ENCODE measurements at places on chromosomes 6 and 20. TPM values are rescaled to one million over a fixed set of nuclear protein-coding genes. Genes with fewer than 3 reads are reported as not detected.
A peak's percentile ranks its signal among the peaks of the same experiment; 100 is the strongest.

DNA sequence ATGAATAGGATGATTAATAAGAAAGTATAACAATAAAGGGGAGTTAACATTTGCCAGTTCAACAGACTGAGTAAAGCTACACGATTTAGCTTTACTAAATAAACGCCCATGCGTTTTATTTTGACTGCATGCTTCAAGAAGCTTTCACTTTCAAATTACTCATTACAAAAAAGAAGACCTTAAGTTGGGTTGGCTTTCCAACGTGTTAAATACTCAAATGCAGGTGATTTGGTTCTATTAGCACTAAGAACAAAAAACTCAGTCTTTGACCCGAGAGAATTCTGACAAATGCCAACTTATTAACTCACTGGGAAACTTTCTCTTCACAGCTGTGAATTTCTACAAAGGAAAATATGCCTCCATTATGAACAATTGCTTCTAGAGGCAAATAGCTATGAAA is 24.8 kb downstream of the RNF146 start:
- peaks cover 10% of the 10 kb centered on the region for H3K36me3 ChIP-seq
- H3K4me3 ChIP-seq: no peak overlapping the region
- no peak overlapping the region for H3K27ac ChIP-seq
- H3K27me3 ChIP-seq: no peaks in the 10 kb centered on the region
- DNase-seq: no peak
- no peaks in the 10 kb centered on the region for H3K4me1 ChIP-seq

The CAPN11 gene
- total RNA-seq: 1.8 TPM

DNA sequence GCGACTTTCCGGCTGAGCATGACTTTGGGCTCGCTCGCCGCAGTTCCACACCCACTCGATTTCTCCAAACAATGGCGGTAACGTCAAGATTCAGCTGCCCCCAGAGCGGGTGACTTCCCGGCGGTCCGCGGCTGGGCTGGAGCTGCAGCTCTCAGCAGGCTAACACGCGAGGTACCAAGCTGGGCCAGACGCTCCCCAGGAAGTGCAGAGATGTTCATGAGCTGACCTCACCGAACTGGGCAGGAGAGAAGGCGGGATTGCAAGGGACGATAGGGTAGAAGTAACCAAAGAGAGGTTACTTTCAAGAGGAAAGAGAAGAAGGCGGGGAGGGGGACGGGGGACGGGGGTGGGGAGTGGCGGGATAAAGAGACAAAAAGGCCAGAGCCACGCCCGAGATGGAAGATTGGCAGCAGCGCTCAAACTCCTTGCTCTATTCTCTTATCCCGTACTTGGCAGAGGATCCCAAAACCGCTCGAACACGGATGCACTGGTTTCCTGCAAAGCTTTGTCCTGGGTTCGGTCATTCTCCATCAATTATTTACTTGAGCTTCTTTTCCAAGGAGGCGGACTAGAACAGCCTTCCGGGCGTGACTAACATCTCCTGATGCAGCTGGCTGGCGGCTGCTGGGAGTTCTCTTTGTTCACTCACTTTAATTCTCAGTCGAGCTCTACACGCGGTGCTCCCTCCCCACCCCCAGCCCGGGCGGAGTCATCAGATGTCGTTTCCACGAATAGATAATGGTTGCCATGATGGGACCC is at the start of gene MTCL3:
MTCL3 (minus strand) TSS at position 626 of the 759 bp plus-strand sequence.
- H3K4me3 ChIP-seq: no peak within 1 kb of the TSS
- peaks cover 15% of the 10 kb centered on the region for H3K4me1 ChIP-seq
- no peaks in the 10 kb centered on the region for H3K36me3 ChIP-seq

The TRIM40 gene
- not detected for total RNA-seq

DNA sequence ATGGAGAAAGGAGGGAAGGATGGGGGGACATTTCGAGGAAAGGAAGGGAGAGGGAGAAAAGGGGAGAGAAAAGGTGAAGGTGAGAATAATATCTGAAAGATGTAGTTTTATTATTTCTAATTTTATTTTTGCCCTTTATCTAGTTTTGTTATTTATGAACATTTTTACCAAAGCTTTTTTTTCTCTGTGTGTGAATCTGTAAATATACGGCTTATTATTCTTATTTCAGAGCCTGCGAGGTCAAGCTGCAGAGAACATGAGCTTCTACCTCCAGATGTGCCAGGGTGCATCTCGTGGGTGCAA is 35.0 kb downstream of the HLA-A start:
- H3K27ac ChIP-seq: peak overlapping the region; percentile 35
- no peaks in the 10 kb centered on the region for H3K36me3 ChIP-seq
- DNase-seq: no peak
- H3K27me3 ChIP-seq: peaks cover 18% of the 10 kb centered on the region

- H3K4me3 ChIP-seq: no peak overlapping the region
- no peaks in the 10 kb centered on the region for H3K4me1 ChIP-seq
- DNase-seq: no peak
- no peak overlapping the region for H3K27ac ChIP-seq
- no peaks in the 10 kb centered on the region for H3K27me3 ChIP-seq
These were observed 12.3 kb downstream of the FAM50B start for GRCh38 chr6:3861424-3861823.

GRCh38 chr6:5710936-5711335 is 295.8 kb downstream of the NRN1 start:
- H3K27ac ChIP-seq: no peak overlapping the region
- no peak overlapping the region for H3K4me3 ChIP-seq
- no peaks in the 10 kb centered on the region for H3K4me1 ChIP-seq

The SLC17A2 gene
- not detected for total RNA-seq

The KCNQ2 gene
- total RNA-seq: not detected

The CDH4 gene
- 0.81 TPM for total RNA-seq

DNA sequence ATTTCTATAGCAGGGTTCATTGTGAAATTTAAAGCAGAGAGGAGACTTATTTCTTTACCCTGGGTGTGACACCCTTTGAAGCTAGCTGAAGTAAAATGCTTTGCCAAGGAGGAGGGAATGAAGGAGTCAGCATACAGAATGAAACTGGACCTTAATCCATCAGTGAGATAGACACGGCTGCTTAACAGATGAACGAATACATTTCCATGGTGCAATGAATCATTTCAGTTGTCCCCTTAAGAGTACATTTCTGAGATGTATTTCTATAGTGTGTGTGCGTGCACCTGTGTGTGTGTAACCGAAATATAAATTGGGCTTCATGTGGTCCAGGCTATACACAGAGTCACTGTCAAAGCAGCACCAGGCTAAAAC is 73.8 kb upstream of the CD93 start:
- no peak overlapping the region for H3K27ac ChIP-seq
- no peak for DNase-seq
- H3K36me3 ChIP-seq: no peaks in the 10 kb centered on the region
- no peak overlapping the region for H3K4me3 ChIP-seq

DNA sequence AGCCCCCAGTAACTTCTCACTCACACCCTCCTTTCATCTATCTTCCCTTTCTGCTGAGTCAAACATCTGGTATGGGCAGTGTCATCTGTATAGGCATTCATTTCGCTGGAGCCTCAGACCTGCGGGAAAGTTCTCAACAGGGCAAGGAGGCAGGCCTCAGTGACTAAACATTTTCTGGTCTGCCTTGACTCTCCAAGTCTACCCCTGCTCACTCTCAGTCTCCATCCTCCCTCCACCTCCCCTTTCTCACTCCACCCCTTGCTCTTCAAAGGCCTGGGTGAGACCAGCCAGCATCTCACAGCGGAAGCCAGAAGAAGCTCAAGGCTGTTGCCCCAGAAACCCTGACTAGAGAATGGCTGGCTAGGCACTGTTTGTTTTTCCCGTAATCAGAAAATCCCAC is 105.0 kb upstream of the BEND6 start:
- H3K27ac ChIP-seq: no peak overlapping the region
- no peak for DNase-seq
- H3K4me1 ChIP-seq: peaks cover 29% of the 10 kb centered on the region
- H3K27me3 ChIP-seq: no peaks in the 10 kb centered on the region

The NMBR gene
- not detected for total RNA-seq

GRCh38 chr6:155314773-155315515 is 660 bp upstream of the TFB1M start:
- peak overlapping the region; percentile 44 for H3K4me3 ChIP-seq
- H3K27me3 ChIP-seq: no peaks in the 10 kb centered on the region
- peak overlapping the region; percentile 90 for H3K27ac ChIP-seq
- peaks cover 39% of the 10 kb centered on the region for H3K4me1 ChIP-seq
- H3K36me3 ChIP-seq: no peaks in the 10 kb centered on the region

GRCh38 chr6:235763-236360 is 56.4 kb upstream of the DUSP22 start:
- no peak overlapping the region for H3K27ac ChIP-seq
- no peak for DNase-seq
- H3K4me1 ChIP-seq: no peaks in the 10 kb centered on the region
- H3K4me3 ChIP-seq: no peak overlapping the region
- H3K36me3 ChIP-seq: no peaks in the 10 kb centered on the region
- H3K27me3 ChIP-seq: no peaks in the 10 kb centered on the region

- H3K27me3 ChIP-seq: peaks cover 2% of the 10 kb centered on the region
- no peak for DNase-seq
- H3K4me1 ChIP-seq: no peaks in the 10 kb centered on the region
- H3K36me3 ChIP-seq: no peaks in the 10 kb centered on the region
These were observed 110.0 kb downstream of the MAP7 start for GRCh38 chr6:136440203-136440602.

The TIAM2 gene
- 13.5 TPM for total RNA-seq

The SLC17A3 gene
- total RNA-seq: not detected

GRCh38 chr6:3786141-3786540 is 34.6 kb upstream of the PXDC1 start:
- no peaks in the 10 kb centered on the region for H3K27me3 ChIP-seq
- no peak for DNase-seq
- H3K4me1 ChIP-seq: no peaks in the 10 kb centered on the region

The LGSN gene
- total RNA-seq: not detected

The GPLD1 gene
- not detected for total RNA-seq

- no peaks in the 10 kb centered on the region for H3K36me3 ChIP-seq
- DNase-seq: no peak
- no peaks in the 10 kb centered on the region for H3K27me3 ChIP-seq
- H3K4me3 ChIP-seq: no peak overlapping the region
- H3K27ac ChIP-seq: no peak overlapping the region
These were observed 17.1 kb upstream of the SASH1 start for GRCh38 chr6:148325316-148326068.

DNA sequence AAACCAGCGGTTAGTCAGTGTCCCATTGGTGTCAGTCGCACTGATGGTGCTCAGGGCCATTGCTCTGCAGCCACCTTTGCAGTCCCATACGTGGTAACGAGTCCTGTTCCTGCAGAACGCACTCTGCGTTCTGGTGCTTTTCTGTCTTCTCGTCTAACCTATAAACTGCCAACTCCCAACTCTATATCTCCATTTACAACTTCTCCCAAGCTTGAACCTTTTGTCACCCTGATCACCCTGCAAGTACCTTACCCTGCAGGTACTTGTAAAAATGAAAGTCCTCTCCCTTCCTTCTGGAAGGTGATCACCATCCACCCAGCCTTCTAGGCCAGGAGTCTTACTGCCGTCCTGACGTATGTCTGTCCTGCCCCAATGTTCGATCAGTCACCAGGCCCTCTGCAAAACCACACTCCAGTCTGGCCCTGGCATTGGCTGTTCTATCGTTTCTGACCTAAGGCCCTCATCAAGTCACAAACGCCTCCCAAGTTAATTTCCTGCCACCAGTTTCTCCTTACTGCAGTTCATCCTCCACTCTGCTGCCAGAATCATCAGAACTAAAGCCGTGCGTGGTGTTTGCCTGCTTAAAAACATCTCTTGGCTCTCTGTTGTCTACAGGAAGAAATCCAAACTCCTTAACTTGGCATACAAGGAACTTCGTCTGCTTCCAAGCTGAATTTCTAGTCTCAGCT is 7.9 kb downstream of the RREB1 start:
- no peak for DNase-seq
- peaks cover 4% of the 10 kb centered on the region for H3K4me1 ChIP-seq
- no peak overlapping the region for H3K4me3 ChIP-seq

DNA sequence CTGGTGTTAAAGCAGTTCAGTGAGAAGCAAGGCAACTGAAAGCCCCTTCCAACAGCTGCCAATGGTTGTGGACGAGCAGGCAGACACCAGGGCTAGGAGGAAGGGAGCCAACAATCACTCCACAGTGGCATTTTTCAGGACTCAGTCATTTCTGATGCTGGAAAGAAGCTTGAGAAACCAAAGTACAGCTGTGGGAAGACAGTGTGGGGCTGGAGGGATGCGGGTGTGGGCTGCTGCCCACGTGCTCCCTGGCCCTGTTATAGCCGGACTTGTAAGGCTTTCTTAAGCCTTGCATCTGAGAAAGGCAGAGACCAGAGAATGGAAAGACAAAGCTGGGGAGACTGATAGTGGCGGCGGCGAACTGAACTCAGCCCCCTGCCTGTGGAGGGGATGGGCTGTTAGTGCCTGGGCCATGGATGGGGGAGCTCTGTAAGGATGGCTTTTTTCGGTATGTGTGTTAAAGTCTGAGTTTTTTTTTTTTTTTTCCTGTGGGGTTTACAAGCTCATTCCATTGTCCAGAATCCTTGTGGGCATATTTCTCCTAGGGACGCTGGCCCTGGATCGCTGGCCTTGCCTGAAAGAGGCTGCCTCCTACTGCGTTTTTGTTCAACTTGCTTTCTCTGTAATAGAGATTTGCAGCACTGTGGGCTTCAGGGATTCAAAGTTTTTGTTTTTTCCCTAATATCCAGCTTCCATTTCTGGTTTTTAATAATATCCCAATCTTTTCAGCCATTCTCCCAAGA is 91.7 kb downstream of the GJA10 start:
- no peaks in the 10 kb centered on the region for H3K36me3 ChIP-seq
- no peak for DNase-seq
- no peaks in the 10 kb centered on the region for H3K4me1 ChIP-seq
- H3K4me3 ChIP-seq: no peak overlapping the region
- H3K27ac ChIP-seq: no peak overlapping the region

The REM1 gene
- not detected for total RNA-seq

Measured in endothelial cell of umbilical vein (primary cell).